ENCODE measurements at places on chromosomes 4 and X. TPM values are rescaled to one million over a fixed set of nuclear protein-coding genes. Genes with fewer than 3 reads are reported as not detected.

MAGEA10 gene
- not detected for total RNA-seq

KCND1 gene
- 1.1 TPM for total RNA-seq

RPA4 gene
- 2.5 TPM for total RNA-seq

HSFX2 gene
- not detected for total RNA-seq

PNMA6F gene
- total RNA-seq: not detected

UGT2B17 gene
- total RNA-seq: not detected

RTL5 gene
- 1.1 TPM for total RNA-seq

UGT2B15 gene
- total RNA-seq: 72.0 TPM

DAPP1 gene
- total RNA-seq: 4.8 TPM

GYPE gene
- 0.08 TPM for total RNA-seq

CXCL11 gene
- 0.79 TPM for total RNA-seq
